ENCODE measurements at places on chromosomes 12 and 14.

DNA sequence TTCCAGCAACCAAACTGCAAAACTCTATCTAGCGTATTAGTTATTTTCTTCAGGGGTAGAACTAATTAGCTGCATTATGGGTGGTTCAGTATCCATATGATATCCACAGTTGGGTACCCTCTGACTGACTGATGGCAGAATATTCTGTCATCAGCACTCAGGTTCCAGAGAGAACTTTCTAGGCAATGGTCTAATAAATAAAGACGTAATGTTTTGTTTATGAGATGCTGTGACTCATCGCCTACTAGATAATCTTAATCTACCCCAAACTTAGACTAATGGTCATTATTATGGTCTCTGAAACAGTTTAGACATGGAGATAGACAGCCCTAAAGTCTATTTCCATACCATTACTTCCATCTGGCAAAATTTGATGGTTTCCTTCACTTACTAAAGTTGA, 220.1 kb downstream of the MED13L start:
- DNase-seq: no peak

- no peak for DNase-seq
Observed at GRCh38 chr14:93458234-93458633, 27.5 kb downstream of the UNC79 start.

- DNase-seq: no peak
Observed at GRCh38 chr12:263574-263973, 938 bp upstream of the SLC6A13 start.

- no peak for DNase-seq
Observed at GRCh38 chr12:130109062-130109945, 53.0 kb upstream of the FZD10 start.

All from CD8-positive, alpha-beta T cell (primary cell).